ENCODE measurements at places on chromosomes 2 and 18.

- no peak for DNase-seq
Observed at GRCh38 chr2:39033980-39034379, 86.9 kb downstream of the SOS1 start.

GRCh38 chr2:152036611-152037469, 62.0 kb downstream of the CACNB4 start:
- DNase-seq, result peak; percentile 76

DNA sequence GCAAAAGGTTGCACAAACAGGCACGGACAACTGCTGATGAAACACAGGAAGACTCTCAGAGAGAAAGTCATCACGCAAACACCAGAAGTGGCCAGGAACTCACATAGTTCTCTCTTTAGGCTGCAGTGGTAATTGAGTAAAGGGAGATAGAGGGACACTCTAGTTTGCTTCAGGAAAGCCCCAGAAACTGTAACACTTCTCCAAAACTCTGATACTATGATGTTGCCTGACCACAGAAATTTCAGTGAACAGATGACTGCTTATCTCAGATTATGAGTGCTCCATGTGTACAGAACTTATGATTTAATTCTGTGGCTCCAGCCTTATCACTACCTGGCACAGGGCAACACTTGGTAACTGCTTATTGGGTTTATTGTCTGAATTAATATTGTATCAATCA, 311.5 kb upstream of the GYPC start:
- no peak for DNase-seq

DNA sequence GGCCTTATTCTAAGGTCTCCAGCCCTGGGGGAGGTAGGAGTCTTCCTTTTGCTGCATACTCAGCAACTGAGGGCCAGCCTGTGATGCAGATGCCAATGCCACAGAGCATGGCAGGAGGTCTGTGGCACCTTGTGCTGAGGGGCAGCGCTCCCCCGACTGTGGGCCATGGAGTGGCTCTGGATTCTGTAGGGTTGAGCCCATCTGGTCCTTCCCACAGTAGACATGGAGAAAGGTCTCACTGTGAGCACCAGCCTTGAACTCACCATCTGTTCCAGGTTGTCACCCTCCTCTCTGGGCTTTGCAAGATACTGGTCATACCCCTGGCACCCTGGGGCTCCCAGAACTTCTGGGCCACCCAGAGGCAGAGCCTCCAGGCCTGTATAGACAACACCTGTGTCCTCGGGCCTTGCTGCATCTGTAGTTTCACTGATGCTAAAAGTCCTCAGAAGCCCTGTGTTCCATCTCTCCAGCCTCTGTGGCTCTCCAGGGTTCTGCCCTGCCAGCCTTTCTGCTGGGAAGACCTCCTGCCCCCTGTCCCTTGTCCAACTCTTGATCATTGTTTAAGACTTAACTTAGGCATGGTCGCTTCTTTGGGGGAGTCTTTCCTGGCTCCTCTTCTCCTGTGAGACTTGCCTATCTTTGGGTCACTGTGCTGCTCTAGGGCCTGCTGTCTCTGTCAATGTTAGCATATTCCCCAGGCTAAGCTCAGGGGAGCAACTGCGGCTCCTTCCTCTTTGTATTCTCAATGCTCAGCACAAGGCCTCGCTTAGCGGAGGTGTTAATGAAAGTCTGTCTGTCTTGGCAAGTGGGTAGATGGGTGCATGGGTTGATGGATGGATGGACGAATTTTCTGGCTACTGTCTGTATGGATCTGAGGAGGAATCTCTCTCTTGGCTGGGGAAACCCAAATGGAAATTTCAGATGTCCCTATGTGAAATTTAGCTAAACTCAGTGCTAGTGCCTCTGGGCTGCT, 160.9 kb downstream of the DYSF start:
- no peak for DNase-seq

GRCh38 chr18:32321826-32322225, 132.0 kb downstream of the MEP1B start:
- no peak for DNase-seq

DNA sequence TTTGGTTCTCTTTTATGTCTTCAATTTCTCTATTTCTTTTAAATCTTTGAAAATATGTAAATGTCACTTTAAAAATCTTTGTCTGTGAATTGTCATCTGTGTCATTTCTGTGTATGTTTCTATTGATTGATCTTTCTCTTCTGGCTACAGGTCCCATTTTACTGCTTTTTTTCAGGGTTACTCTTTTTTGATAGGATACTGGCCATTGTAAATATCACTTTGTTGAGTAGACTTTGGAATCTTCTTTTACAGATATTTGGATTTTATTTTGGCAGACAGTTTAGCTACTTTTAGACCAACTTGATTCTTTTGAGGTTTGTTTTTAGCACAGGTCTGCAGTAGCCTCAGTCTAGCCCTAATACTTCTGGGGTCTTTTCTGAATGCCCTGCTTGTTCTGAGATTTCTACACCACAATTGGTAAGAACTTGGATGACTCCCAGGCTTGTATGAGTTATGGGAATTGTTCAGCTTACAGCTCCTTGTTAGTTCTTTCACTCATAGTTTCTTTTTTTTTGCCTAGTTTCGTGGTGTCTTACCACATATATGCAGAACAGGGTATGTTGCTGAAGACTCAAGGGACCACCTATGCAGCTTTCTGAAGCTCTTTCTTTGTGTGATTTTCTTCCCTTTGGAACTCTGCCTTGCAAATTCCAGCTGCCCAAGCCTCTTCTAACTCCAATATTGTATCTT, 122.2 kb downstream of the QPCT start:
- DNase-seq, result no peak

- peak; percentile 89 for DNase-seq
Observed at GRCh38 chr2:19933351-19933981, 31.7 kb upstream of the TTC32 start.

GRCh38 chr2:229701062-229701461, 13.3 kb downstream of the DNER start:
- no peak for DNase-seq

DNA sequence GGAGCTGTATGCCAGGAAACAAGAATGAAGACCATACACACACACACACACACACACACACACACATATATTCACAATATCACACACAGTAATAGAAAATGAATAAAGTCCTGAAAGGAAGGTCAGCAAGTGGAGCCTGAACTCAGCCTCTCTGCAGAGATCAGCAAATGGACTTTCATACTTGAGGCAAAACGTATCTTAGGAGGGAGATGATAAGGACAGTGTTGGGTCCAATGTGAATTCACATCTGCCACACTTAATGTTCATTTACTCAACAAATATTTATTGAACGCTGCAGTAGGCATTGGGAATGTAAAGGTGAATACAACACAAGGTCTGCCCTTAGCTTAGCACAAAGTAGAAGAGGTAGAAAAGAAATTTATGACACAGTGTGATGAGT, 2.7 kb upstream of the MTLN start:
- no peak for DNase-seq
